HS-27A (cell line): ENCODE measurements at places on chromosomes 12 and 14.

DNA sequence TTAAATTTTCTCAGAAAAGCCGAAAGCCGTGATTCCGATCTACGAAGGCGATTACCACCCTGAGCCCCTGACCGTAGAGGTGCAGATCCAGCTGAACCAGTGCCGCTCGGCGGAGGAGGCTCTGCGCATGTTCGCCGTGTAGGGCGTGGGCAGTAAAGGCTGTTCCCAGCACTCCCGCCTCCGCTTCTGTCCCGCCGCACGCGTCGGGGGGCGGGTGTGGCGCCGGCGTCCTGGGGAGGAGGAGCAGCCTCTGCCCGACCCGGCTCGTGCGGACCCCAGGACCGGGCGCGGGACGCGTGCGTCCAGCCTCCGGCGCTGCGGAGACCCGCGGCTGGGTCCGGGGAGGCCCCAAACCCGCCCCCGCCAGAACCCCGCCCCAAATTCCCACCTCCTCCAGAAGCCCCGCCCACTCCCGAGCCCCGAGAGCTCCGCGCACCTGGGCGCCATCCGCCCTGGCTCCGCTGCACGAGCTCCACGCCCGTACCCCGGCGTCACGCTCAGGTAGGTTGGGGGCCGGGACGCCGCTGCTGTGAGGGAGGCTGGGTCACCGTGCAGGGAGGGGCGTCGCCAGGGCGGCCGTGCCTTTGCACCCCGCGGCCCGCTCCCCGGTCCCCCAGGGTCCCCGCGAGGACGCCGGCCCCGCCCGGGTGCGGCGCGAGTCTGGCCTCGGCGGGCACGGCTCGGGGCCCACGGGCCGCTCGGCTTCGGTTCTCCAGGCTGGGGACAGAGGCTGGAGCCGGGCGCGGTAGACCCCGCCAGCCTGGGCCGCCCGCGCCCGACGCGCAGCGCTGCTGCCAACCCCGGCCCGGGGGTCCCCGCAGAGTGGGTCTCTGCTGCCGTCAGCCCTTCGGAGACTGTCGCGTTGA, at the start of gene B3GNT4:
Gene B3GNT4, plus strand, starts transcription at position 409 of the 866 bp plus-strand sequence. CDS start 910 bp downstream, outside the sequence.
- peak; percentile 26 for DNase-seq

DNA sequence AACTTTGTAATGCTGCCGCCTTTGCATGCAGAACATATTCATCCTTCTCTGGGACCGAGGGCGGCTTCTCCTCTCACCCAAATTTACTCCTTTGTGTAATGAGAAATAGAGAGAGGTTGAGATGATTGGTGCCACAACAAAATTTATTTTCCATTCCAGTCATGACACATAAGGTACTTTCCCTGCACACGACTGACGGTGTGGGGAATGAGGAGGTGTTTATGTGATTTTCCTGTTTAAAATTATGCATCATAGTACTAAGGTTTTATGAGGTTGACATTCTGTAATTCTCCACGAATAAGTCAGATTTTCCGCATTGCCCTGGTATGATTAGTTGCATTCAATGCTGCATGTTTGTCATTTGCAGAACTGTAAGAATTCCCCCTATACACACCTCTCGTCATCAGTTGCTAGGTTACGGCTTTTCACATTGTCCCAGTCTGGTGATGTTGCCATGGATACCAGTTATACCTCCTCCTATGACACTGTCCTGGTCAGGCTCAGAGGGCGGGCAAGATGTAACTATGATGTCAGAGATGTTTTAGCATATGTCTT, 23.1 kb downstream of the BICDL1 start:
- DNase-seq = no peak

DNA sequence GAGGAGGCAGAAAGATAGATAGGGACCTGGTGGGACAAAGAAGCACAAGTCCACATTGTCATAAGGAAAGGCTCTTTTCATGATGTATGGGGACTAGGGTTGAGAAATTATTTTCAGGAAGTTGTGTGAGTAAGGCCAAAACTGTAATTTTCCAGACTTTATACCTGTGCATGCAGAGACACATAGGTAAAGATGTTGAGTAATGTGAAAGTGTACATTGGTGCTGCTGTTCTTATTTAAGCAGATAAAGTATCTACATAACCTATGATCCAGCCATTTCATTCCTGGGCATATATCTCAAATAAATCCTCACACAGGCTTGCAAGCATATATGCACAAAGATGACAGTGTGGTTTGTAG, 332.2 kb downstream of the DUSP6 start:
- no peak for DNase-seq

DNA sequence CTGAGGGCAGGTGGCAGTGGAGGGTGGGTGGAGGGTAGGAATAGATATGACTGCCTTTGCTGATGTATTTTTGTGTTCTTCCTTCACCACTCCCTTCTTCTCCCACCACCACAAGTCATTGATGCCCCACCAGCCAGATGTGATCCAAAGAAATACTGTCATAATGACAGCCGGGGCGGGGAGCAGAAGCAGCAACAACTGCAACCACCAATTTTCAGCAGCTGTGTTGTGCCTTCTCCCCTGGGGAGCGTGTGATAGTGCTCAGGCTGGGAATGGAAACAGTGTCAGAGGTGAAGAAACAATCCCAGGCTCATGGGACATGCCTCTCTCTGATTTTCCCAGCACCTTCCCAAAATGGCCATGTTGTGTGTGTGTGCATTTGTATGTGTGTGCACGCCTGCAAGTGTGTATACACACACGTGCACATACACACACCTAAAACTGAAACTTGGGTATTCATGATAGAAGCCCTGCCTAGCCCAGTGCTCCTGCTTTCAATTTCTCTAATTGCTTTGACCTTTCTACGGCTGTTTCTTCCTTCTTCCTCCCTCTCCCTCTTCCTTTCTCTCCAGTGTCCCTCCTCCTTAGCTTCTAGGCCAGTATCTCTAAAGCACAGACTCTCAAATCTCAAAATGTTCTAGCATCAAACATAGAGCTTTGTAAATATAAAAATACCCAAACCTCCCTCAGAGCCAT, 299.2 kb upstream of the FKBP4 start:
- DNase-seq = no peak

- no peak for DNase-seq
Observed at GRCh38 chr12:106096376-106096775, 42.4 kb downstream of the NUAK1 start.

GRCh38 chr12:3453990-3454680, 36.9 kb upstream of the PRMT8 start:
- DNase-seq = peak; percentile 91

GRCh38 chr12:113198296-113198695, 12.8 kb downstream of the RITA1 start:
- no peak for DNase-seq

DNA sequence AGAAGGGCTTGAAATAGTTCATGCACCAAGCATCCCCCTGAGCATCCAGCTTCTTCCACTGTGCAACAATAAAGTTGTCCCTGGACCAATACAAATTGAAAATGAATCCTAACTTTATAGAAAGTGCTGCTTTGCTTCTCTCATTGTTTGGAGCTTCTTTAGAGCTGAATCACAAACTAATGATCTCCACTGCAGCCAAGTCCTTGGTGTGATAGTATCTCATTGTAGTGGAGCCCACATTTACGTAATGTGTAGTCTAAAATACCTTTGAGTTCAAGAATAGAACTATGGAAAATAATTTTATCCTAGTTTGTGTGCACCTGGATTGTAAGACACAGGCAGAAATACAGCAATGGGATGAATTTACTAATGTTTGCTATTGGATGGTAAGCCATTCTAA, 319.9 kb downstream of the EGLN3 start:
- DNase-seq = no peak

DNA sequence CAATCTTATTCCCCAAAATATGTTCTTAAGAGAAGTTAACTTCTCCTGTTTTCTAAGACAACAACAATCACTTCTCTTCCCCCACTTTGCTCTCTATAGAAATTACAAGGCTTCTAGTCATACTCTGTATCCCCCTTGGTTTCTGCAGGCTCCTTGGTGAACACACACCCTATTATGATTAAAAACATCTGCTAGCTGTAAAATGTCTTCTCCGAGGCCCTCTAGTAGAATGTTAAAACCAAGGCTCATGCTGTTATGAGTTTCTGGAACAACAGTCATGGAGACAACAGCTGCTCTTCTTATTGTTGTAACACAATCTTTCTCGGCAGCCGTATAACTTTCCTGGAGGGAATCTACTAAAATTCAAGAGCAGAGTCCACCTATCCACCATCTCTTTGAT, 397.5 kb upstream of the CCDC196 start:
- no peak for DNase-seq

DNA sequence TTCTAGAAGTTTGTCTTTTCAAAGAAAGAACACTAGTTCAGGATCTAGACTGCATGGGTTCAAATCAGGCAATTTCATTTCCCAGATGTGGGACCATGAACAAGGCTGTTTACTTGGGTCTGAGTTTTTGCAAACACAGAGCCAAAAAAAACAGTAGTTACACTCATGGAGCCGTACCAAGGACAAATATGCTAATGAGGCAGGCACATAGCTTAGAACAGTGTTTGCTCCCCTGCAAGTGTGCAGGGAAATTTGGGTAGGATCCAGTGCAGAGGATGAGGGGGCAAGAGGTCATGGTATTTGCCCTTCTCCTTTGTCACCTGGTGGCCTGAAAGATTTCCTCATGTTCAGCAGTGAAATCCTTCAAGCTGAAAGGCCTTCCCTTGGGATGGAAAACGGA, 860.4 kb downstream of the VRK1 start:
- no peak for DNase-seq

GRCh38 chr14:89125216-89125615, 291.8 kb downstream of the FOXN3 start:
- no peak for DNase-seq

GRCh38 chr12:47949441-47950341, 13.7 kb upstream of the TMEM106C start:
- DNase-seq = peak; percentile 46

DNA sequence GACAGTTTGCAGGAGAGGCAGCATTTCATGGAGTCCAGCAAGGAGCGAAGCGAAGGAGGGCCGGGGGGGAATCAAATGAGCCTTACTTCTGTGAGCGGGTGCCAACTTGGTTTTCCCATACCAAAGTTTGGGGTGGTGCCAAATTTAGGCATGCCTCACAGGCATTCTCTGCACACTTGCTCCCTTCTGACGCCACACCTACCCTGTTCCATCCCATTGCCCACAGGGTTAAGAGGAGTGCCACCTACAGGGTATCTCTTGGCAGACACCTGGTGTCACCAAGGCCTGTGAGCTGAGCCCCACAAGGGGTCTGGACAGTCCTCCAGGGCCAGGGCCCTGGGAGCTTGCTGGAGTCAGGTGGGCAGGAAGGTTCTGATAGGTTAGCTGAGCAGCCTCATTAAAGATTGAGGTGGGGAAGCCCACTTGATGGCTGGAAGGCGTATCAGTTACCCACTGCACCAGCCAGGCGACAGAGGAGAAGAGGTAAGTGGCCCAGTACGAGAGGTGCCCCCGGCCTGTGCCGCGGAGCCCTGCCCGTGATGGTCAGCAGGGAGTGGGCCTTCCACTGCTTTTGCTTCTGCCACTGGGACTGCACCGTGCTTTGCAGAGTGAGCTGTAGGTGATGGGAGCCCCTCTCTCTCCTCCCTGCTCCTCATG, 45.2 kb downstream of the DEGS2 start:
- no peak for DNase-seq

- DNase-seq = no peak
Observed at GRCh38 chr14:104973135-104973384, 5.1 kb downstream of the AHNAK2 start.

- no peak for DNase-seq
Observed at GRCh38 chr12:104498211-104498801, 41.6 kb downstream of the CHST11 start.

GRCh38 chr14:82667006-82667405, 1133.4 kb upstream of the SEL1L start:
- DNase-seq = no peak

DNA sequence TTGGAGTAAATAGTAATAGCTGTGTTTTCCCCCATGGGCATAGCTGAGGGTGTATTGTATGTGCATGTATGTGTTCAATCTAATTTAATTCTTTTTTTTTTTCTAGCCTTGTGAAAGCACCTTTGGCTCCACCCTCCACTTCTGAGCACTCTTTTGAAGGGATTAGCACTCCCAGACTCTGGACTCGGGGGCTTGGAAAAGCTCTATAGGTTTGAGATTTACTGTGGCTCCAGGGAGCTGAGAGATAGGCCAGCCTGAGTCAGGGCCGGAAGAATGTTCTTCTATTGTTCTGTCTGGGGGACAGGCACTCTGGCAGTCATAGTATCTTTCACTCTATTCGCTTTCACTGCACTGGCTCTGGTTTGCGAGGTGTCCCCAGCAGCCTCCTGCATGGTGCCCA, 540.0 kb upstream of the TBX3 start:
- no peak for DNase-seq

- no peak for DNase-seq
Observed at GRCh38 chr12:42326541-42327226, 717 bp downstream of the PPHLN1 start.

DNA sequence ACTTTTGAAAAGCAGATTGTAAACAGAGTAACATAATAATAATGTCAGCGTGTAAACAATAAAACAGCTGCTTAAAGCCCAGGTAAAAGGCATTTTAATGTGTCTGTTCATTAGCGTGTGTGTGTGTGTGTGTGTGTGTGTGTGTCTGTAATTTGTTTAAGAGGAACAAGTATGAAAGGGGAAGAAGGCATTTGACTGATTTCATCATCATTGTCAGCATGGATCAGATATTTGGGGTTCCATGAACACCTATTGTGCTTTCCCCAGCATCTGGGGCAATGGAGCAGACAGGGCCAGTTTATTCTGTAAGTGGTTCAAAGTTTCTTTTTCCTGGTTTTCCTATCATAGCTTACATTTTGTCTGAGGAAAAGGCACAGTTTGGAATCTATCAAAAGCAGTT, 28.9 kb downstream of the SLC25A21 start:
- no peak for DNase-seq

GRCh38 chr14:105495101-105495989, 4.3 kb downstream of the TEDC1 start:
- DNase-seq = no peak

GRCh38 chr14:105497671-105498429, 6.8 kb downstream of the TEDC1 start:
- no peak for DNase-seq

DNA sequence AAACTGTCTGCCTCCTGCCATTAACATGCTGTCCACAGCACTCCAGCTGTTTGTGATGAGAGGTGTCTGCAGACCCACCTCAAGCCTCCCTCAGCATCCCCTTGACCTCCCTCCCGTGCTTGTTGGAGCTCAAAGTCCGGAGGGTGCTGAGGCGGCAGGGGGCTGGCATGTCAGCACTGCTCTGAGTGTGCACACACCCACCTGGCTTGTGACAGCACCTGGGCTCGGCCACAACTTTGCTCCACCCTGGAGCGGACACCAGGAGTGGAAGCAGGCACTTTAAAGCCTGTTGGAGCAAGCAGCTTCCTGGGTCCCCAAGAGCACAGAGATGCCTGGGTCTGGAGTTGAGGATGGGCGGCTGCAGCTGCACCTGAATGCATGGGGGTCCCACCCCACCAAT, 20.9 kb downstream of the SERPINA3 start:
- DNase-seq = no peak

GRCh38 chr14:52824462-52824861, 33.1 kb upstream of the GNPNAT1 start:
- DNase-seq = no peak
